ENCODE measurements at places on chromosomes 5 and 9. TPM values are rescaled to one million over a fixed set of nuclear protein-coding genes. Genes with fewer than 3 reads are reported as not detected.

Gene HTR4
- not detected for total RNA-seq

Gene TXNDC8
- not detected for total RNA-seq

Gene ANKRD34B
- not detected for total RNA-seq

Gene KIAA0825
- 1.1 TPM for total RNA-seq

Gene RLN1
- total RNA-seq = 0.18 TPM

Gene UAP1L1
- total RNA-seq = 5.6 TPM

Gene TNFSF8
- not detected for total RNA-seq

Gene MEF2C
- total RNA-seq = 0.41 TPM

Gene FGFR4
- total RNA-seq = 5.5 TPM

Gene ENTPD8
- total RNA-seq = not detected
